ENCODE measurements at places on chromosomes 2 and 18.

DNA sequence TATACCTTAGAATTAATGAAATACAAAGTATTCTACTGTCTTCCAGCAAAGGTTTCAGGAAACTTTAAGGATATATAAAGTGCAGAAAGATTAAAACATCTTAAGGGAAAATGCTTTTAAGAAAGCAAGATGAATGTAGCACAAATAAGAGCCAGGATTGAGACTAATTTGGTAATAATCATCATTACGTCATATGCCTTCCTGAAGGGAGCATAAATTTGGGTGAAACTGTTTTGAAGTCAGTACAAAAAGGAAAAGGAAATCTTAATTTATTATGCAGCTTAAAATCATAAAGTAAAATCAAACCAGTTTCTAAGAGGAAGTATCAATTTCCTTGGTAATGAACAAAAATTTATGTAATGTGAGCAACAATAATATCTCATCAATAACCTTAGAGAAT lies 221.7 kb downstream of the CTNNA2 start:
- DNase-seq: no peak

DNA sequence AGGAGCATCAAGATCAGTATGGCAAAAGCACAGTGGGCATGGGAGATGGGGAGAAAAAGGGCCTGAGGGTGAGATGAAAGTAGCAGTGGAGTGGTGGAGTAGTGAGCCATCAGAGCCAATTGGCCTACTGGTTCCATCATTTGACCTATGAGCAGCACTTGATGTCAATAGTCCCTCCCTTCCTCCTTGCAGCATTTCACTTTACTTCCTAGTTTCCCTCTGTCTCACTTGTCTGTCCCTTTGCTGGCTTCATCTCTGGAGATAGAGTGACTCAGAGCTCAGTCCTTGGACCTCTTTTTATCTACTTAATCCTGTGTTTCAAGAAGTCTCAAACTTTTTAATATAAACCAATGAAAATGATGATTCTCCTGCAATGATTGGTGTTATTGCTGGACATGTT lies 32.1 kb downstream of the FBXO48 start:
- DNase-seq: no peak

GRCh38 chr2:225074366-225074765 lies 32.1 kb upstream of the DOCK10 start:
- no peak for DNase-seq

- DNase-seq: peak; percentile 26
Observed at GRCh38 chr2:40658941-40659340, 207.1 kb upstream of the SLC8A1 start.

Measured in brain (organoid and tissue), 16 donors.